ENCODE measurements at places on chromosomes 16 and 17. TPM values are rescaled to one million over a fixed set of nuclear protein-coding genes. Genes with fewer than 3 reads are reported as not detected.

Gene EFCAB13
- 5.9 TPM for total RNA-seq

Gene TEKT1
- not detected for total RNA-seq

Gene CRAMP1
- total RNA-seq, result 14.1 TPM

Gene PMFBP1
- total RNA-seq, result 0.64 TPM

Gene SSTR5
- total RNA-seq, result not detected

Gene SLC6A2
- total RNA-seq, result not detected

Gene TERB1
- not detected for total RNA-seq

Gene ZP2
- not detected for total RNA-seq

Gene NPB
- 0.14 TPM for total RNA-seq

Gene CCL14
- total RNA-seq, result not detected

Gene MT1A
- total RNA-seq, result 1.1 TPM

All from activated CD4-positive, alpha-beta T cell treated with anti-CD3 and anti-CD28 coated beads for 36 hours (primary cell).